NCI-H1930 (cell line): ENCODE measurements at places on chromosomes 11 and 22.
A peak's percentile ranks its signal among the peaks of the same experiment; 100 is the strongest.

GRCh38 chr11:18063862-18064434, 17.9 kb upstream of the TPH1 start:
- no peak for DNase-seq

- no peak for DNase-seq
Observed at GRCh38 chr22:24843048-24843447, 37.0 kb downstream of the SGSM1 start.

DNA sequence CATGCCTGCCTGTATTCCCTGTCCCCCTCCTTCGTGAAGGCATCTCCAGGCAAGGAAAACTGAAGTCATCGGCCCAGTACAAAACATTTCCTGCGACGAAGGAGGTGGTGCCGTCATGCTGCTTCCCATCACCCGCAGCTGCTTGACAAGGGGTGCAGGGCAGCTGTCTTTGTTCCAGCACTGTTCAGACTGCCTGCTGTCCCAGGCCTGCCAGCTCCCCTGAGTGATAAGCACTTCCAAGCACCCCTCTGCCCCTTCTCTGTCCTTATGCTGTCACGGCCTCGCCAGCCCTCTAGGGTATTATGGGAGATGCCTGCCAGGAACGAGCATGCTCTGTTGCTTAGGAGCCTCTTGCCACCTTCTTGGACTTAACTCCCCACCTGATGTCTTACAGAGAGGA, 37.1 kb upstream of the BSX start:
- DNase-seq: no peak

DNA sequence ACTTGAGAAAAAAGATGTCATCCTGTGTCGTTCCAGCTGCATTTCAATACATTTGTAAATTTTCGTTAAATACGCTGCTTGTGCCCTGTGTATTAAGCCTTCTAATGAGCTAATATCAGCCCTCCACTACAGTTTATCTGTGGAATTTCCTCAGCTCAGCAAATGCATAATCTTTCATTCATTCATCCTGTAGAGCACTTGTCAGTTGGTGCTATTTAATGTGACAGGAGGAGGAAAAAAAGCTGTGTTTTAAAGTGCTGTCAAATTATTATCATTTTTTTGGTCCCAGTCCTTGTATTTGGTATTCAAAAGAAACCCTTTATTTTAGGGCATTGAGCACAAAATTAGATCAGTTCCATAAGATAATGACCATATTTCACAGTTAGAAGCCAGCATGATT, 184.7 kb downstream of the FAT3 start:
- DNase-seq: no peak

- DNase-seq: no peak
Observed at GRCh38 chr22:33853200-33854097, 66.8 kb downstream of the LARGE1 start.

GRCh38 chr11:75797116-75797515, 17.9 kb upstream of the UVRAG start:
- no peak for DNase-seq

DNA sequence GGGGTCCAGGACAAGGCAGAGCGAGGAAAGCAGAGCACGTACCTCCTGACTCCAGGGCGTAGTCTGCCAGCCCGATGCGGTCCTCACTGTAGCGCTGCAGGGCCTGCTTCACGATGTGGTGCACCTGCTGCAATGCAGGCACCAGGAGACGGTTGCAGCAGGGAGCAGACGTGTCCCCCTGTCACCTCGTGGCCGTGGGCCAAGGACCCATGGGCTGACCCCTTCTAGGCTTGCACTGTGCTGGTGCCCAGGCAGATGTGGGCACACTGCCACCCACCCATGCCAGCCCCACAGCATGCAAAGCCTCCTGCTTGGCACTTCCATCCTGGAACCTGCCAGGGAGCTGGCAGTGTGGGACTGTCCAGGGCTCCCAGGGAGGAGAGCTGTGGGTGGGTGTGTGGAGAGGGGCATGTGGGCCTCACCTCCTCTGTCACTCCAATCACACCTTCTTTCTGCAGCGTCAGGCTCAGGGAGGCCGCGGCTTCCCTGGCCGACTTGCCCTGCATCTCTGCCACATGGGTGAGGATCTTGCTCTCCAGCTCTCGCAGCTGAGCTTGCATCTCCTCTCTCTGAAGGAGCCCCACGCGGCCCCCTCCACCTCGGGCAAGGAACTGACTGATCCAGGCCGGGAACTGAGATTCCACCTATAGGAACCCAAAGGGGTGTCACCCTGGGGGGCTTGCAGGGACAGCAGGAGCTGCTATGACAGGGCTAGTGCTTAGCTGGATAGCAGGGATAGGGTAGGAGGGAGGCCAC, 16.3 kb downstream of the SUN2 start:
- DNase-seq: no peak

DNA sequence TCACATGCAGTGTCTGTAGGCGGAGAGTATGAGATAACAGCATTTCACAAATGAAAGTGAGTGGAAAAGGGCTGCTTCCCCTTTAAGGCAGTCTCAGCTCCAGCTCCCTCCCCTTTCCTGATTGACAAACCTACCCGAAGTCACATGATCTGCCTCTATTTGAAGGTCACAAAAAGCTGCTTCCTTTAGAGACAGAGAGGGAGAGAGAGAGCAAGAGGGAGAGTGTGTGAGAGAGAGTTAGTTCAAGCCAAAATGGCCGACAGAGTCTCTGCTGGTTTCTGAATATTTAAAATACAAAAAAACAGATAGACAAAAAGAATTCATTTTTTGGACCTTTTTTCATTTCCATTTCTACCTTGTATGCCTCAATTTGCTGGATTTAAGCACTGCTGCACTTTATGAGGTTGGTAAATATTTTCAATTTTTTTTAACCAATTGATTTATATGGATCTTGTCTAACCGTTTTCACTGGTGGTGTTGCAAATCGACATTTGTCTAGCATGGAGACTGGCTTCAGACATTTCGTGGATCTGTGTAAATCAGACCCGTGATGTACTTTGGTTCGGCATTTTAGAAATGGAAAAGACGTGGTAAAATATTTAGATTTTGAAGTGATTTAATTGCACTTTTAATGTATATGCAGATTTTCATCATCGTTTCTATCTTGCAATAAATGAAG, at the start of gene TNRC6B:
TNRC6B (plus strand) TSS at position 188 of the 679 bp plus-strand sequence; CDS start at position 399, 211 bp downstream.
- DNase-seq: peak; percentile 86

GRCh38 chr11:73340164-73340563, 32.1 kb downstream of the ARHGEF17 start:
- DNase-seq: no peak

DNA sequence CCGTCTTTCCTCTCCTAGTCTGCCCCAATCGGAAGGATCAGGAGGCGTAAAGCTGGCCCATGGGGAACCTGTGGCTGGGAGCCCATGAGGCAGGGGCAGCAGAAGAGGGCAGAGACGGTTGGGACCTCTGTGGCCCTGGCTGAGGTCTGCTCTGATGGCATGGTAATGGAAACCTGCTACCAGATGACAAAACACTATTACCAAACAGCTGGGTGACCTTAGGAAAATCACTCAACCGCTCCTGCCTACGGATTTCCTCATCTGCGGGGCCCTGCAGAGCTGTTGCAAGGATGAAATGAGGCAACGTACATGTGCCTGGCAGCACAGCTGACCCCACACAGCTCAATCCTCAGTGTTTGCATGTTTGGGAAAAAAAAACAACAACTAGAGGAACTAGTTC, 4.6 kb downstream of the AP5B1 start:
- no peak for DNase-seq

GRCh38 chr11:20007386-20007785, 152.9 kb downstream of the DBX1 start:
- DNase-seq: no peak

- no peak for DNase-seq
Observed at GRCh38 chr22:47123006-47123826, 360.8 kb downstream of the TBC1D22A start.

DNA sequence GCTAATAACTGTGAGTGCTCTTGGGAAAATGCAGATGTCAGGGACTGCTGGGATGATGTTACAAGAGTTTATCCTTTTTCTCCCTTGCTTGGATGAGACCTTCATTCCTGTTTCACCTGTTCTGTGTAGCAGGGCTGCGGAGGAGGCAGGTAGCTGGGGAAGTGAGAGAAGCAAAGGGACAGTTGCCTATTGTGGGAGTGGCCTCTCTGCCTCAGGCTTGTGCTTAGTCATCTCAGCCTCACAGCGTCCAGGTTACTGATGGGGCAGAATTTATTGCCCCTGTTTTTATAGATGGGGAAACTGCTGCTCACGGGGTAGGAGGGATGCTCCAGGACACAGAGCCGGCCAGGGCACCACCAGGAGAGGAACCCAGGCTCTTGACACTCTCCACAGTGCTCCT, 1.7 kb downstream of the STX3 start:
- no peak for DNase-seq

GRCh38 chr11:85666687-85667086, 1.8 kb upstream of the CREBZF start:
- DNase-seq: no peak

- DNase-seq: peak; percentile 38
Observed at GRCh38 chr11:112837162-112837826, 123.9 kb upstream of the NCAM1 start.

DNA sequence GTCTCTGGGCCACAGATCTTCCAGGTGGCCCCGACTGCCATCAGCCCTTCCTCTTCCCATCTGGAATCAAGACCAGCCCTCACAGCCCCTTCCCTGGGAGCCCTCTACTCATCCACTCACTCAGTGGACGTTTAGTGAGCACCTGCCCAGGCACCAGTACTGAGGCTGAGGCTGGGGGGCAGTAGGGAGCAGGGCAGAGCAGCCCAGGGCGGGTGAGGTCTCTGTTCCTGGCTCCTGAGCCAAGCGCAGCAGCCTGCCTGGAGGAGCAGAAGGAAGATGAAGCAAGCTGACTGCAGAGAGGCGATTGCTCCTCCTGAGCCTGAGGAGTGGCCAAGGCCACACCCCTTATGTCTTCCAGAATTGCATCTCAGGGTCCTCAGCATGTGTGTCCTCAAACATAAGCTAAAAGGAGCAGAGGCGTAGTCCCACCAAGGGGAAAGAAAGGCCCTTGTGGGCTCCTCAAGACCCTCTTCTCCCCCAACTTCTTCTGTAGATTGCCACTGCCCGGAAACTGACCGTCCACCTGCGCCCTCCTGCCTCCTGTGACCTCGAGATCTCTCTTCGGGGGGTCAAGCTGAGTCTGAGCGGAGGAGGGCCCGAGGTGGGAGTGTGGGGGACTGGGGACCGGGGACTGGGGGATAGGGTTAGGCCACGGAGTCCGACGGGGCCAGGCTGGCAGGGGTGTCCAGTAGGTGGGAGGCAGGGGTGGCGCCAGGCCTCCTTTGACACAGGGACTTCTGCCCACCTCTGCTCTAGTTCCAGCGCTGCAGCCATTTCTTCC, 5.8 kb downstream of the MAPK8IP2 start:
- no peak for DNase-seq

- DNase-seq: no peak
Observed at GRCh38 chr11:269146-269890, 8.9 kb upstream of the NLRP6 start.

- no peak for DNase-seq
Observed at GRCh38 chr22:36753120-36753802, 22.7 kb downstream of the IFT27 start.

DNA sequence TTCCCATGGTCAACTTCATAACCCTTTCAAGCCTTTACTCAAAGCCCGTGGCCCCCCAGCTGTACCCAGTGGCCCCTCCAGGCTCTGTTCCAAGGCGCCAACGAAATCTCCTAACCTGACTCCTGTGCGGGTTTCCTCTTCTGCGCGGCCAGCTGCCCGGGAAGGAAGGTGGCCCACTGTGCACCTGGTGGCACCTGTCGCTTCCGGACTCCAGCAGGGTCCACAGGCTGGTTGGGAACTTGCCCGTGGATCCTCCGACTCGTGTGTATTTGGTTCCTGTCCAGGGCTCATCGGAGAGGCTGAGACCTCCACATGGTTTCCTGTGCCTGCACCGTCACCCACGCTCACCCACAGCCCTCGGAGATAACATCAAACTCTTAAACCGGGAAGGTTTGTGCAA, 335.4 kb downstream of the BRD1 start:
- DNase-seq: no peak

DNA sequence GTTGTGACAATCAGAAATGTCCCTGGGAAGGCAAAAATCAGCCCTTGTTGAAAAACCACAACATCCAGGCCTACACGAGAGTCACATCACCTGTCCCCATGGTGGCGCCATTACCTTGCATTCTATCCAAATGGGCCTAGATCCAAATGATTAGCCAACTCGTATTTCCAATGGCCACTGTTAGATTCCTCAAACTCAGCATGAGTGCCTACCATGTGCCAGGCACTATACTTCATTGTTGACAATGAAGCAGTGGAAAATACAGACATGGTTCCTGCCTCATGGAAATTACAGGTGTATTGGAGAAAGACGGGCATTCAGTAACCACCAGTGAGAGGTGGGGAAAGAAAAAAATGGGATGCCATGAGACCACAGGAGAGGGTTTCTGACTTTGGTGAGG, 29.8 kb upstream of the CREB3L1 start:
- DNase-seq: peak; percentile 66

DNA sequence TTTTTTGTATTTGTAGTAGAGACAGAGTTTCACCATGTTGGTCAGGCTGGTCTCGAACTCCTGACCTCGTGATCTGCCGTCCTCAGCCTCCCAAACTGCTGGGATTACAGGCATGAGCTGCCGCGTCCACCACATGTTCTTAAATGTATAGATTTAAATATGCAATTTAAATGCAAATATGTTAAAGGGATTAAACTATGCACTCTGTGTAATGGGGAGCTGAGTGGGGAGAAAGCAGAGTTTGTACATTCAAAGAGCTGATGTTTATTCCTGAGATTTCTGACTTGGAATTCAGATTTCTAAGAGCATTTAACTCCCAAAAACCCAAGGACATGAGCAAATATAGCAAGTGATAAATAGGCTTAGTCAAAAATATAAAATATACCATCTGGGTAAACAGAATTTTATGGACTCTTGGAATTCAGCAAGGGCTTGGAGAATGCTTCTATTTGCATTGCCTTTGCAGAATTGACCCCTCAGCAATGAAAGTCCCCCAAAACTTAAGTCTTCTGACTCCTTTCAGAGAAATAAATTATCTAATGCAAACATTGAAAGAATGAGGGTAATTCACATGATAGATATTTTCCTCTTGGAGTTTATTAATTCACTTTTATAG, 170.6 kb downstream of the LUZP2 start:
- DNase-seq: no peak

DNA sequence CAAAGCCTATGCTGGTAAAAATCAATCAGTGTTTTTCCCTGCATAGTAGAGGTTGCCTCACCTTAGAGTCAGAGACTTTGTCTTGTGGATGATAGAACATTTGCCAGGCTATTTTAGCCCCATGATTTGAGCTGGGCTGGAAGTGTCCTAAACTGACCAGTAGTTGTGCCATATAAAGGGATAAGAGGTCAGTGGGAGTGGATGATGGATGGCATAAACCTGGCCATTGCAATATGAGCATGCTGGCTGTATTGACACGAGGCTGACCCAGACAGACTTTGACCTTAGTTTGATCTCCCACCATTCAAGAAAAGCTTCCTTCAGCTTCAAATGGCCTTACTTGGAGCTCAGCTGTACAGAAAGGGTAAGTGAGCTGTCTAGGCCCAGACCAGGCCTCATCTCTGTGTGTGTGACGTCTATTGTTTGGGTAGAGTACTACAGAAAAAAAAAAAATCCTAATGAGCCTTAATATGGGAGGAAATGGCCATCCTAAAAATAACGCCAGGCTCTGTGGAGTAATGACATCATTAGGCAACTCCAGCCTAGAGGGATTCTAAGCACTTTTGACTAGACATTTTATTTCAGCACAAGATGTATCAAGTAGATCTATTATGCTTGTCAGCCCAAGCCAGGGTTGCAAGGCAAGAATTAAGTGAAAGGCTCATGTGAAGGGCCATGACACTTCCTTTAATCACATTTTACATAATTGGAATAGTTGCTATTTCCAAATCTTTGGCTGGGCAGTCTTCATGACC, 51.3 kb upstream of the CADM1 start:
- no peak for DNase-seq
